Kidney tubule cell (primary cell): ENCODE measurements at places on chromosomes 3 and 15.
A peak's percentile ranks its signal among the peaks of the same experiment; 100 is the strongest.

GRCh38 chr3:192339214-192339613 is 388.1 kb downstream of the FGF12 start:
- no peak for DNase-seq

DNA sequence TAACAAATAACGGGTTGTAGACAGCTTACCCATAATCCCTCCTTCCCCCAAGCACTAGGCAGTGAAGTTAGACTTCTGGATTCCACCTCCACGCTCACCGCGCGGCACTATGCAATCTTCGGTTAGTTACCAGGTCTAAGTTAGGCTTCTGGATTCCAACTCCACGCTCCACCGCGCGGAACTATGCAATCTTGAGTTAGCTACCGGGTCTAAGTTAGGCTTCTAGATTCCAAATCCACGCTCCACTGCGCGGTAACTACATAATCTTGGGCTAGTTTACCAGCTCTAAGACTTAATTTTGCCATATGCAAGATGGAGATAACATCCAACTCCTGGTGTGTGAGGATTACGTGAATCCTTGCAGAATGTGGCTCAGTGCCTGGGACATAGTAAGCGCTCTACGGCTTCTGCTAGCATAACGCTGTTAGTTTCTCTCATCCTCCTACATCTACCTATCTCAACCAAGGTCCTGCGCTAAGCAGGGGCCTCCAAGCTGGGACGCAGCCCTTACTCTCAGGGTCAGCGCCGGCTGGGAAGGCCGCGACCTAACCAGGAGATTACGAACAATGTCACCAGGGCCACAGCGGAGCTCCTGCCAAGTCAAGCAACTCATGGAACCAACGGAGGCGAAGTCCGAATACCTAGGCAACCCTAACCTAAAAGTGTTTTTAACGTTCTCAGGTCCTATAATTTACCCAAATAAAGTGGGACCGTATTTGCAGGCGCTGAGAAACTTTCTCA is 497 bp upstream of the RPLP1 start:
- DNase-seq, result peak; percentile 62

DNA sequence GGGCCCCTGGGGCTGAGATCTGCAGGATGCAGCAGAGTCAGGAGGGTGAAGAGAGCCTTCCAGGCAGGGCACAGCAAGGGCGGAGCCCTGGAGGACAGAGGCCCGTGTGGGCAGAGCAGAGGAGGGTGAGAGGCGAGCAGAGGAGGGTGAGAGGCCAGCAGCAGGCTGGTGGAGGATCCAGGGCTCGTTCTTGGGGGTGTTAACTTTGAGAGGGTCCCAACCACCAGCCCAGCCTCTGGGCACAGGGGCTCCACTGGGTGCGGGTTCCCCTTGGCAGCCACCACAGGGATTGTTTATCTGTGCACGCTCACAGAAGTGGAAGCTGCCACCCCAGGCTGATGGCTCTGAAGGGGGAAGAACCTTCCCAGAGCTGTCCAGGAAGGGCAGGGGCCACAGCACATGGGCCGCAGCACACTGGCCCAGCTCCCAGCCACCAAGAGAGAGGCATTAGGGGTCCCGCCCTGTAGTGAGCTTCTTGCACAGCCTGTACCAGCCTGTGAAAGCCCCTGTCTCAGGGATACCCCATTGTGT is 9.3 kb upstream of the PLXND1 start:
- DNase-seq, result no peak

DNA sequence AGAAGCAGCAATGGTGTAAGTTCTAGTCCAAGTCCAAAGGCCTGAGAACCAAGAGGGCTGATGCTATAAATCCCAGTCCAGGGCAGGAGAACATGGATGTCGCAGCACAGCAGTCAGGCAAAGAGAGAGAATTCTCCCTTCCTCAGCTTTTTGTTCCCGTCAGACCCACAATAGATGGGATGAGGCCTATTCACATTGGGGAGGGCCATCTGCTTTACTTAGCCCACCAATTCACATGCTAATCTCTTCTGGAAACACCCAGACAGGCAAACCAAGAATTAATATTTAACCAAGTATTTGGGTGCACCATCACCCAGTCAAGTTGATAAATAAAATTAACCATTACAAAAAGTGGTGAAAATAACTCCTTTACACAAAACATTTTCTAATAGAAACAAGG is 511.7 kb upstream of the UBE2E2 start:
- no peak for DNase-seq

- DNase-seq, result no peak
Measured at GRCh38 chr3:154188846-154189245, 67.7 kb downstream of the ARHGEF26 start.

GRCh38 chr3:29348316-29348715 is 67.4 kb downstream of the RBMS3 start:
- DNase-seq, result no peak

GRCh38 chr15:68776477-68777270 is 44.0 kb downstream of the ANP32A start:
- no peak for DNase-seq

DNA sequence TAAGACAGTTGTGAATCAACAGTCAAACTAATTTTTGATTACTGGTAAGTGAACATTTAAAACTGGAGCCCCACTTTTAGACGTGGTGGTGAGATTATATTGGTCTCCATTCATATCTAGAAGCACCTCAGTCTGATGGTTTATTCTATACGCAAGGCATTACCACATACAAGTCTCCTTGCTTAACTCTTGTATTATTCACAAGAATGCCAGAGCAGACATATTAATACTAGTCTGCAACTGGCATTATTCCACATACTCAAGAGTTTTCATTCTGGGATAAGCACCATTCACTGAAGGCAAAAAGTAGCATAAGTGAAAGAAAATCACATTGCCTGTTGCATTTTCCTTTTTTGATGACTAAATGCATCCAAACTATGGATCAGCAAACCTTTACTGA is 36.9 kb upstream of the MEIS2 start:
- DNase-seq, result no peak

DNA sequence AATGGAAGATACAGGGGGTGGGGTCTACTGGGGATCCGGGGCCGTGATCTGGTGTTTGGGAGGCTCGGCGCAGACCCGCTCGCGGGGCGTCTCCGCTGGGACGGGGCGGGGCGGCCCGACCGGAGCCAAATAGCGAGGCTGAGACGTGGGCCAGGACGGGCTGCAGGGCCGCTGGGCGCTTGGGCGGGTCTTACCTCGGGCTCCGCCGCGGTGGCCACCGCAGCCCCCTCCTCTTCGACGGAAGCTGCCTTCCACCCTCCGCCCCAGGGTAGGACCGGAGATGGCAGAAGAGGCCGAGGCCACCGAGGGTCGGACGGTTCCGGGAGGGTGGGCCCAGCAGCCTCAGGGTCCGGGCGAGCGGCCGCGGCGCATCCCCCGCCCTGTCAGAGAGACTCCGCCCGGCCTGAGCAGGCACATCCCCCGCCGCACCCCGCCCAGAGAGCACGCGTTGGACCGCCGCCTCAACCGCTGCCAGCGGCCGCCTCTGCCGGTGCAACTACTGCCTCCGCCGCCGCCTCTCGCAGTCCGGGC is 399 bp downstream of the MYO9A start:
- DNase-seq, result peak; percentile 78

- peak; percentile 12 for DNase-seq
Measured at GRCh38 chr3:155807823-155808222, 1.7 kb upstream of the C3orf33 start.

DNA sequence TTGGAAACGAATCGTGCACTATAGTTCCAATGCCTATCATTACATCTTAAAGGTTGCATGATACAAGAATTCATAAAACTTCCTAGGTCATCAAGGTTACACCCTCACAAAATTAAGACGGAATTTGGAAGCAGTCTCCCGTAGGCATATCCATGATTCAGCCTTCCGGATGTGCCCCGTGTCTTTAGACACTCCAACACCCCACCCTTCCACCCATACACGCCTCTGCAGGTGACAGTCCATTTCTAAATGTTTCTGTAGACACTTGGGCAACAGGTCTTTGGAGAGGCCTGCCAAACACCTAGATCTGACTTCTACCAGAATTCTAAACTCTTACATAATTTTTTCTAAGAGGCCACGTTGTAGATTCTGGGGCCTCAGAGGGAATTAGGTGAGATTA is 49.8 kb downstream of the LDHAL6B start:
- no peak for DNase-seq

DNA sequence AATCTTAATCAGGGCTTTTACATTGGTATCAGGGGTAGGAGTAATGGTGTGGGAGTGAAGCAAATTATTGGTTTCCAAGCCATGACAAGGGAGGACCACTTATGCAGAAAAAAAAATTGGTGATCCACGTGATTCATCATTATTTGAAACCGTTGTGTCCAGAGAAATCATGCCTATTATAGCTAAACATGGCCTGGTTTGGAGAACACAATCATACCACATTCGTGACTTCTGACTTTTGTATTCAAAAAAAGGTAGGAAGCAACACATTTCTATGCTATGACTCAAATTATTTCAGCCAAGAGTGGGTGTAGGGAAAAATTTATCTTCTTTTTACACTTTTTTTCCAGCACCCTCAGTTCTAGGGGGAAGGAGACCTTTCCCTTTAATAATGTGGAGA is 924.3 kb upstream of the GBE1 start:
- DNase-seq, result no peak
